Lower leg skin (tissue), 4 donors: ENCODE measurements at places on chromosomes 4 and X.

DNA sequence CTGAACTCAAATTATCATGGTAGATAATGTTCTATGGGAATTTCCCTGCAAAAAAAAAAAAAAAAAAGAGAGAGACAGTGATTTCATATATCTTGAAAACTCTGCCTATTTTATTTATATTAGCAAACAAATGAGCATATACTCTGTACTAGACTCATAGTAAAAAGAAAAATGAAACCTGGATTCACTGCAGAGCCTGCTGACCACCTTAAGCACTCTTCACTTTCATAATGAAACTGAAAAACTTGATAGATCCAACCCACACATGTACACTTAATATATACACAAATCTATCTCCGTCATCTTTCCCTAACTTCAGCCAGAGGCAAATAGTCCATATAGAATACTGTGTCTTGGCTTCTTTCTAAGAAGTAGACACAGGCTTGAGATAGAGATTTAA lies 226.1 kb upstream of the KCNIP4 start:
- DNase-seq: no peak

GRCh38 chr4:95161781-95162469 lies 386.8 kb downstream of the UNC5C start:
- no peak for DNase-seq

DNA sequence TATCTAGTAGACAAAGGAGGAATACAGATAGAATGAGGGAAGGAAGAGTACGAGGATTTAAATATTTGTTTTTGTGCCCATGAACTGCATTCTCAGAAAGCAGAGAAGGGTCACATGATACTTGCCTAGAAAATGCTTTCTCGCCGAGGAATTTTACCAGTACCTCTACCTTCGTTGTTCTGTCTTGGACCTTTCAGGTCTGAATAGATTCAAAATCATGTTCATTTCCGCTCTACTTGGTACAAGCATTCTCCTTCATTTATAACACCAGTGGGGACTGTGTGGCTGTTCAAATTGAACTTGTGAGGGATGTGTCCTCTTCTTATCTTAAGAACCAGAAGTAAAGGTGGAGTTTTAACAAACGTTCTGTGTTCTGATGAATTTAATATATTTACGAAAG lies 1.9 kb downstream of the USP38 start:
- no peak for DNase-seq

DNA sequence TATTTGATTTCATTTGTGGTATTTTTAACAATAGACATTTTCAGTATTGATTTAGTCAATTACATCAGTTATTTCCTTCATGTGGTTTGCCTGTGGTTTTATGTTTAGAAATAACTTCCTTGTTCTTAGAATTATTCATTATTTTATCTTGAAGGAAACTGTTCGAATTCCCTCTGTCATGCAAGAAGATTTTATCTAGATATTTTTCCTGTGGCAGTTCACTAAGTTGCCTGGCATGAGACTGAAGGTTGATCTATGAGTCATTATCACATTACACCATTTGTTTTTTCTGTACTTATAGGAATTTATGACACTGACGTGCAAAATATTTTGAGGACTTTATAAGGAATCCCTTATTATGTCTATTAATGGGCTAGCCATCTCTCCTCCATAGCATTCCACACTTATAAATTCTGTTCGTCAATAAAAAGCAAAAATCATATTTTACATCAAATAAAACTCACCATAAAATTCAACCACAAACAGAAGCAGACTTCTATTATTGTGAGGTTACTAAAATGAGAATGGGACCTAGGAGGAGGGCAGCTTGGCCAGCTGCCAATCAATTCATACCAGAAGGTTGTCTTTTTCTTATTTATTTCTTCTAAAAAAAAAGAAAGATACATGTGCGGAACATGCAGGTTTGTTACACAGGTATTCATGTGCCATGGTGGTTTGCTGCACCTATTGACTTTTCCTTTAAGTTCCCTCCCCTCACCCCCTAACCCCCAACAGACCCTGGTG lies 179.0 kb downstream of the KCNIP4 start:
- no peak for DNase-seq

DNA sequence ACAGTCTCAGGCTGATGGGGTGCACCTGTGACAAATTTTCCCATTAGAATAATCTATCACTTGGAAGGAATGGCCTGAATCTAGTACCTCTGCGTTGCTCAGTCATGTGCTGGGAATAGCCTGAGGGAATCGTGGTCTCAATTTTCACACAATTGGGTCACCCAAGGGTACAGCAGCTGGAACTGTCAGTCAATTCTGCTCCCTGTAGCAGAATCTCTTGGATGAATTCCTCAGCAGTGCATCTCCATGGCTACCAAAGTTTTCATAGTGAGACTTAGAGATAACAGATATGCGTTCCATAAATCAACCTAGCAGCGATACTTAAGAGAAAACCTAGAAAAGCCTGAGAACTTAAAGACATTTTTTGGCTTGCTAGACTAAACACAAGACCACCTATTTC lies 288.7 kb upstream of the CTSO start:
- DNase-seq: no peak

- no peak for DNase-seq
Measured at GRCh38 chrX:150364347-150365050, 1.4 kb downstream of the MAMLD1 start.

GRCh38 chrX:97938706-97939105 lies 1055.0 kb downstream of the RPA4 start:
- DNase-seq: no peak
